ENCODE measurements at places on chromosomes 2 and 18.
A peak's percentile ranks its signal among the peaks of the same experiment; 100 is the strongest.

- H3K4me3 ChIP-seq: no peak overlapping the region
- H3K36me3 ChIP-seq: no peaks in the 10 kb centered on the region
- no peaks in the 10 kb centered on the region for H3K4me1 ChIP-seq
- H3K27me3 ChIP-seq: peaks cover 28% of the 10 kb centered on the region
- DNase-seq: no peak
These were observed 81.9 kb downstream of the NEURL3 start for GRCh38 chr2:96423291-96423690.

DNA sequence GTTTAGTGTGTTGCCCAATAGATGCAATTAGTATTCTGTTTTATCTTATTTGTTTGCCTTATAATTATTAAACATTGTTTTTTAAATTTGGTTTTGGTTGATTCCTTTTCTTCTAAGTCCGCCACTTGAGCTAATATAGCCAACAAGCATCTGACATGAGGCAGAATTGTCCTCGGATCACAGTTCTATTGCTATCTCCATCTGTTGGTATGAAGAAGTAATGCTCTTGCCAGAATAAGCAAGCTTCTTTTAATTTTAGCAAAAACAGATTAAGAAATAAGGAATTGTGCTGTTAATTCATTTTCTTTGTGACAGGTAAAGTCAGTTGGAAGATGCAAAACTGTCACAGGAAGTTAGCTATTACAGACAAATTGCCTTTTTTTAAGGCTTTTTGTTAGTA, 54.3 kb downstream of the R3HDM1 start:
- peaks cover 26% of the 10 kb centered on the region for H3K4me1 ChIP-seq
- no peak overlapping the region for H3K27ac ChIP-seq
- DNase-seq: no peak
- no peaks in the 10 kb centered on the region for H3K27me3 ChIP-seq
- H3K4me3 ChIP-seq: no peak overlapping the region
- H3K36me3 ChIP-seq: peaks cover 7% of the 10 kb centered on the region

DNA sequence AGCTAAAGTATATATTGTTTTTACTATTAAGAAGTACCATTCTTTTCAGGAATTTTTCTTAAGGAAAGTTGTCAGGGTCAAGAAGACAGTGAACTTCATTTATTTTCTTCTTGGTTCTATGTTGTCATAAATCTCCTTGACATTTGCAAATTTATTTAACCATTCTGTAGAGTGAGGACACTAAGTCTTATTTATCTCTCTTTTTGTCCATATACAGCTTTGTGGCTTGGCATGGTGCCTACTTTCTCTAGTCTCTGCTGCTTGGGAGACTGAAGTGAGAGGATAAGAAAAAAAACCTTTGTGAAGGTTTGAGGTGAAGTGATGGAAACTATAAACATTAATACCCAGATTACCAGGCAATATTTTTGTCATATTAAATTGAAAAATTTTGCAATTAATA, 1389.4 kb downstream of the SUCLG1 start:
- no peak for DNase-seq
- no peak overlapping the region for H3K4me3 ChIP-seq
- H3K36me3 ChIP-seq: no peaks in the 10 kb centered on the region
- H3K27ac ChIP-seq: no peak overlapping the region
- no peaks in the 10 kb centered on the region for H3K27me3 ChIP-seq
- H3K4me1 ChIP-seq: no peaks in the 10 kb centered on the region

DNA sequence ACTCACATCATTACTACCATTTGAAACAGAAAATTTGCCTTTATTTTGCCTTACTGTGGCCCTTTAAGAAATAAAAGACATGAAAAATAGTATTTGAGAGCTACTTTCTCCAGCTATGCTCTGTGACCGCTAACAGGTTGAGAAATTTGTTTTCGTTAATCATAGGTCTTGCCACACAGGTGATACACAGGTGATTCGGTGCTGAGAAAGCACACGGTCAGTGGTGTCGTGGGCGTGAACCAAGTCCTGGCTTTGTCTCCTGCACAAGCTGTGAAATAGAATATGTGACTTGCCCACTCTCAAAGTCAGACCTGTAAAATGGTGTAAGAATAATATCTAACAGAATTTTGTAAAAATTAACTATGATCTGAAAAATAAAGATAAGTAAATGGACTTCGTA, 155.3 kb upstream of the SLC39A10 start:
- H3K27me3 ChIP-seq: no peaks in the 10 kb centered on the region
- H3K4me1 ChIP-seq: peaks cover 8% of the 10 kb centered on the region
- H3K4me3 ChIP-seq: no peak overlapping the region
- DNase-seq: no peak
- H3K27ac ChIP-seq: no peak overlapping the region
- no peaks in the 10 kb centered on the region for H3K36me3 ChIP-seq

- DNase-seq: no peak
- H3K27me3 ChIP-seq: peaks cover 11% of the 10 kb centered on the region
- H3K4me1 ChIP-seq: peaks cover 6% of the 10 kb centered on the region
- H3K36me3 ChIP-seq: peaks cover 2% of the 10 kb centered on the region
These were observed 3.3 kb upstream of the SULT6B1 start for GRCh38 chr2:37191747-37192146.

GRCh38 chr2:19541884-19542283, 183.5 kb upstream of the OSR1 start:
- no peak overlapping the region for H3K27ac ChIP-seq
- no peaks in the 10 kb centered on the region for H3K36me3 ChIP-seq
- H3K4me1 ChIP-seq: peaks cover 3% of the 10 kb centered on the region
- no peak overlapping the region for H3K4me3 ChIP-seq

GRCh38 chr18:21316296-21316695, 74.3 kb downstream of the GREB1L start:
- no peak overlapping the region for H3K4me3 ChIP-seq
- H3K4me1 ChIP-seq: no peaks in the 10 kb centered on the region
- peaks cover 19% of the 10 kb centered on the region for H3K27me3 ChIP-seq
- no peak for DNase-seq

GRCh38 chr2:139218181-139218580, 438.0 kb upstream of the NXPH2 start:
- H3K27ac ChIP-seq: no peak overlapping the region
- H3K4me1 ChIP-seq: no peaks in the 10 kb centered on the region
- H3K36me3 ChIP-seq: no peaks in the 10 kb centered on the region
- H3K4me3 ChIP-seq: no peak overlapping the region
- DNase-seq: no peak
- H3K27me3 ChIP-seq: no peaks in the 10 kb centered on the region

GRCh38 chr2:68428126-68428525, 39.0 kb downstream of the FBXO48 start:
- no peaks in the 10 kb centered on the region for H3K27me3 ChIP-seq
- no peaks in the 10 kb centered on the region for H3K36me3 ChIP-seq
- no peak for DNase-seq
- no peak overlapping the region for H3K4me3 ChIP-seq
- H3K4me1 ChIP-seq: peaks cover 13% of the 10 kb centered on the region

DNA sequence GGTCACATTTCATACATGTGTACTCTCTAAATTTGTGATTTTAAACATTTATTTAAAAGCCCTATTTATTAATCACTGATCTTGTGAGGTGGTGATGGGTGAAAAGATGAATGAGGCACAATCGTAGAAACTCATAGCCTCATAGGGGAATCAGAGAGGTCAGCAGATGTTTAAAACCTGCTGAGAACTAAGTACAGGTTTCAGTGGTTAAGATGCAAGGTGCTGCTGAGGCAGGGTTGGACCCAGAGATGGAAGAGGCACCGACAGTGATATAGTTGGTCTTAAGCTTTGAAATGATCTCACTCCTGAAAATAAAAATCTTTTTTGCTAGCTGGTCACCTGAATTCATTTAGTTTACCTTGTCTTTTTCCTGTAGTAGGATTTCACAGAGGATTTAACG, 49.6 kb downstream of the LINC00305 start:
- no peaks in the 10 kb centered on the region for H3K4me1 ChIP-seq
- no peaks in the 10 kb centered on the region for H3K36me3 ChIP-seq
- peaks cover 6% of the 10 kb centered on the region for H3K27me3 ChIP-seq
- DNase-seq: no peak

DNA sequence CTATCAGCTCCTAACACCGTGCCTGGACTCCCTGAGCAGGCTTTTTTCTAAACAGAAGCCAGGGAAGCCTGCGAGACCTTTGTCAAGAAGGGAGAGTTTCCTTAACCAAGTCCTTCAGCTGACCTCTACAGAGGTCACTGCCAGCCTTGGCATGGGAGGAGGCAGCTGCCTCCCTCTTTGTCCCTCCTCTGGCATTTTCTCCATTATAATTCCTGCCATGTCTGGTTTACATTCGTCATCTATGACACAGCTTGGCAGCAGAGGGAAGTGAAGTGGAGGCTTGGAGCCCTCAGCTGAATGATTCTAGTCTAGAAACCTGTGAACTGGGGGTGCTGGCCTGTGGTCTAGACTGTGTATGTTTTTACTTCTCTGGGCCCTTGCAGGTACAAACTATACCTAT, 22.5 kb downstream of the LIPG start:
- peaks cover 64% of the 10 kb centered on the region for H3K27me3 ChIP-seq
- H3K36me3 ChIP-seq: peaks cover 5% of the 10 kb centered on the region
- DNase-seq: no peak
- H3K4me3 ChIP-seq: no peak overlapping the region

- peaks cover 10% of the 10 kb centered on the region for H3K4me1 ChIP-seq
- H3K27me3 ChIP-seq: no peaks in the 10 kb centered on the region
- no peak for DNase-seq
- peaks cover 4% of the 10 kb centered on the region for H3K36me3 ChIP-seq
These were observed 15.0 kb downstream of the KCNJ13 start for GRCh38 chr2:232761301-232761907.

- DNase-seq: no peak
- peaks cover 39% of the 10 kb centered on the region for H3K4me1 ChIP-seq
- H3K36me3 ChIP-seq: peaks cover 3% of the 10 kb centered on the region
- H3K27ac ChIP-seq: peak overlapping the region; percentile 92
These were observed 106.4 kb downstream of the POLR1A start for GRCh38 chr2:85999061-85999831.

- DNase-seq: no peak
- H3K27ac ChIP-seq: no peak overlapping the region
- no peak overlapping the region for H3K4me3 ChIP-seq
- H3K4me1 ChIP-seq: peaks cover 4% of the 10 kb centered on the region
These were observed 15.3 kb upstream of the PRLH start for GRCh38 chr2:237551071-237551574.

DNA sequence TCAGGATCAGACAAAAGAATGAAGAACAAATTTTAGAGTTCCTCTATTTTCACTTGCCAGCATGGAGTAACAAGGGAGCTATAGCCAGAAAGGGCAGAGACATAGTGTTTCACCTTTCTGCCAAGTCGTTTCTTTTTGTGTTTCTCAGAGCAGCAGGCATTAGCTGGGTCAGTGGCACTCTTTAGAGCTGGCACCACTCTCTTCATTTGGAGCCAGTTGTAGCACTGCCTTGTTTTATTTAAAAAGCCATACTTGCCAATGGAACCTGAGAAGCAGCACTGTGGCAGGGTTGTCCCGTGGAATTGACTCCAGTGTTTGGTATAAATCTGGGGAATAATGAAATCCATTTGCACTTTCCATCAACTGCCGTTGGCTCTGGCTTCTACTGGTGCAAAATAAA, 64.0 kb downstream of the LRRTM4 start:
- H3K27me3 ChIP-seq: no peaks in the 10 kb centered on the region
- H3K4me1 ChIP-seq: no peaks in the 10 kb centered on the region
- no peaks in the 10 kb centered on the region for H3K36me3 ChIP-seq
- H3K27ac ChIP-seq: no peak overlapping the region
- no peak for DNase-seq
- H3K4me3 ChIP-seq: no peak overlapping the region

DNA sequence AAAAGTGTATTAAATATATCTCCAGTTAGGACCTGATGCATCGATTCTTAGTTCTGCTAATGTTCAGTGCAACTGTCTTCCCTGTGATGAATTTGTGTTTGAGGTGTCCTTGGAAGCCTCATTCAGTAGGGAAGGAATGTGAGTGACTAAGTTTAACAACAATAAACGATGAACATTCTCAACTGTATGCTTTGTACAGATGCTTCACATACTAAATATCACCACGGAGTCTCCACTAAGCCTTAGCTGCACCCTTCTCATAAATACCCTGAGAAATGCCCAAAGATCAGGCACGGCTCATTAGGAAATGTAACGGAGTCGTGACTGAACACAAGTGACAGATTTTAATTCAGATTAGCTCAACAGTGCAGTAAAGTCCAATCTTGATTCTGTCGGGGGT, 24.4 kb upstream of the AGFG1 start:
- H3K36me3 ChIP-seq: no peaks in the 10 kb centered on the region
- DNase-seq: no peak
- no peak overlapping the region for H3K27ac ChIP-seq
- no peaks in the 10 kb centered on the region for H3K4me1 ChIP-seq
- H3K27me3 ChIP-seq: no peaks in the 10 kb centered on the region

- H3K27me3 ChIP-seq: no peaks in the 10 kb centered on the region
- peak overlapping the region; percentile 82 for H3K27ac ChIP-seq
- peaks cover 9% of the 10 kb centered on the region for H3K36me3 ChIP-seq
- H3K4me1 ChIP-seq: peaks cover 22% of the 10 kb centered on the region
These were observed 33.1 kb upstream of the TTC39C start for GRCh38 chr18:23981369-23981980.

GRCh38 chr2:10245021-10245420, 57.7 kb upstream of the HPCAL1 start:
- no peak for DNase-seq
- H3K4me1 ChIP-seq: no peaks in the 10 kb centered on the region
- no peak overlapping the region for H3K4me3 ChIP-seq
- H3K36me3 ChIP-seq: no peaks in the 10 kb centered on the region
- H3K27ac ChIP-seq: no peak overlapping the region
- no peaks in the 10 kb centered on the region for H3K27me3 ChIP-seq

DNA sequence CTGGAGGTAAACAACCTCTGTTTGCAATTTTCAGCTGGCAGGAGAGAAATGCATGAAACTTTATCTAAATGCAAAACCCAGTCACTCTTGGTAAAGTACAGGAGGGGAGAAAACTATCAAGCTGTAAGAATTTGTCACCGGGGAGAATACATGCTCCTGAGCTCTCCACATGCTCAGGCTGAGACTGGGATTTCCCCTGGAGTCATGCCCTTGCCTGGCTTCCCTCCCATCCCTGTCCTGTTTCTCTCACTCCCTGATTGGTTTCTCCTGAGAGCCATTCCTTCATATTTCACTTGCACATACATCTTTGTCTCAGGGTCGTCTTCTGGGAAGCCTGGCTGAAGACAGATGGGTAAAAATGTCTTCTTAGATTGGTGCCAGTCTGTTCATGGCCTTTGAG, 52.9 kb upstream of the SPATS2L start:
- H3K4me3 ChIP-seq: no peak overlapping the region
- peaks cover 19% of the 10 kb centered on the region for H3K27me3 ChIP-seq
- no peaks in the 10 kb centered on the region for H3K36me3 ChIP-seq
- no peak overlapping the region for H3K27ac ChIP-seq

Measured in T-helper 17 cell (primary cell).